Stimulated activated CD8-positive, alpha-beta memory T cell treated with anti-CD3 and anti-CD28 coated beads, Interleukin-7, amount 100 ng/mL, for 1 hour (primary cell): ENCODE measurements at places on chromosomes 2 and 18.

DNA sequence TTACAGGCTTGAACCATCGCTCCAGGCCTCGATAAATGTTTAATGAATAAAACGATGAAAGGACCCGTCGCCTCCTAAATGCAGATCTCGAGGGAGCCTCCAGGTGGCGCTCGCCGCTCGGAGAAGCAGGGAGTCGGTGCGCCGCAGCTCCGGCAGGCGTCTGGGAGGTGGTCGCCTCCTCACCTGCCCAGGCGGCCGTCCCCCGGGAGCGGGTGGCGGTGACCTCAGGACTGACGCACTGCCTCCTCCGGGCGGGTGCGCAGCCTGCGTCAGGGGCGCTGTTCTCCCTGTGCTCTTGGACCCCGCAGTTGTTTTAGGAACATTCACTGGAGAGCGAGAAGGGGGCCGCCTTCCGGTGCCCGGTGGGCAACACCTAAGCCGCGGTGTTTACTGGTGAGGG, 38.6 kb upstream of the POLE4 start:
- peak; percentile 47 for DNase-seq

DNA sequence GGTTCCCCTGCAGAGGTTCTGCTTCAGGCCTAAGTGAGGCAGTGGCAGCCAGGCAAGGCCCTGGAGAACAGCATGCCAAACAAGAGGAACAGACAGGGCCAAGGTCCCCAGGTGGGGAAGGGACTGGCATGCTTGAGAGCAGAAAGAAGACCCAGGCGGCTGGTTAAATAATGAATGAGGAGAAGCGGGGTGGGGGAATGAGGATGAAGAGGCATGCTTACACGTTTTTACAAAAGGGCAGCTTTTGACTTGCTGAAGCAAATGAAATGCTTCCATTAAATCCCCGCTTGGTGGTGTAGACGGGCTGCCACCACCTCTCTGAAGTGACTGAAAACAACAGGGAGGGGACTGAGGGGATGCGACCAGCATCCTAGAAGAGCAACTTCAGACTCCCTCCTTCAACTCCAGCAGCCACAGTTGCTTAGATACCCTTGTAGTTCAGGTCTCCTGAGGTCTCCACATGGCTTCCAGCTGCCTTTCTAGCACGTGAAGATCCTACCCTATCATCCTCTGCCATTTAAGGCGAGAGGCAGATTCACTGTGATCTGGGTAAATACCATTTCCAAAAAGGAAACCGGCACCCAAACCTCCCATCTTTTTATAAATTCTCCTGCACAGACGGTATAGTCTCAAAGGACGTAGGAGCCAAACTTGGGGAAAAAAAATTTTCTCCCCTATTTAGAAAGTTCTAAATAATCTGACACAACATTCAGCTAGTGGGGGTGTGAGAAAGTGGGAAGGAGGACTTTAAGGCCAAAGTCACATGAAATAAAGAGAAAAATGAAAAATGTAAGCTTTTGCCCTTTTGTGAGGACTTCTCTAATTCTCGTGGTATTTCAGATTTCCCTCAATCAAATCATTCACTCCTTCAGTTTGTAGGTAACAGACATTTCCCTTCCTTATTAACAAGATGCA, 65.6 kb downstream of the CACNB4 start:
- no peak for DNase-seq

GRCh38 chr18:910247-910646, 5.6 kb downstream of the ADCYAP1 start:
- DNase-seq: no peak

DNA sequence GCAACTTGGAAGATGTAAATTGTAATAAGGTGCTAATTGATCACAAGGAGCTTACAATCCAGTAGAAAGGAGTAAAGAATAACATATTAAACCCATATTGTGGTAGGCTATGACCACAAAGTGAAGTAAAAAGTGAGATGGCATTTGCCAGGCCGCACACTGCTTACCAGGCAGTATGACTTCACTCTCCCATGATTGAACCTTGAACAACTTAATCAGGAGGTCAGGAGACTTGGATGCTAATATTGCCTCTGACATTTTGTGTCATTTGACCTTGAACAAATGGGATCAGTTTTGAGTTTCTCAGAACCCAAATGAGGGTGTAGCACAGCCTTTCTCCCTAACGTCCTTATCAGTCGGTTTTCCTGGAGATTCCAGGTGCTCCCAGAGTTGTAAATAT, 44.0 kb downstream of the SLC9A2 start:
- DNase-seq: no peak

GRCh38 chr2:132519566-132519965, 103.0 kb downstream of the GPR39 start:
- DNase-seq: no peak
